ENCODE measurements at places on chromosomes 11 and 22.

DNA sequence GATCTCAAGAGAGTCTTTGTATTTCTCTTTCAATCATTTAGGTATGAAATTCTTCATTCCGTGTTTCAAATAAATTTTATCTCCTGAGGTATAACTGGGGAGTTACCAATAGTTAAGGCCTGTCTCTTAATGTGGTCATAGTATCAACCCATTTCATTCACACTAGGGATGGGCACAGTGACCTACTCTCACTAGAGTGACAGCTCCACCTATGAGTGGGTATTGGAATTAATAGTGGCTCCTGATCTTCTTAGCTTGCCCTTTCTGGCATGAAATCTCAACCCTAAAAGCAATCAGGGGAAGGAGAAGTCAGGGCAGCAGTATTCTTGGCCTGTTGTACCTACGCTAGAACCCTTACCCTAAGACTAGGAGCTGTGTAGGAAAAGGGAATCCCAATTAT lies 507.7 kb downstream of the FAM181B start:
- H3K27me3 ChIP-seq = no peaks in the 10 kb centered on the region
- H3K36me3 ChIP-seq = no peaks in the 10 kb centered on the region
- no peak overlapping the region for H3K27ac ChIP-seq
- no peaks in the 10 kb centered on the region for H3K4me1 ChIP-seq
- no peak for DNase-seq
- H3K4me3 ChIP-seq = no peak overlapping the region

- peaks cover 84% of the 10 kb centered on the region for H3K27me3 ChIP-seq
- H3K4me3 ChIP-seq = peak overlapping the region; percentile 80
- H3K4me1 ChIP-seq = peaks cover 12% of the 10 kb centered on the region
- no peak overlapping the region for H3K27ac ChIP-seq
- no peak for DNase-seq
- peaks cover 7% of the 10 kb centered on the region for H3K36me3 ChIP-seq
Measured at GRCh38 chr11:35418282-35419183, 825 bp downstream of the SLC1A2 start.

- no peaks in the 10 kb centered on the region for H3K27me3 ChIP-seq
- peaks cover 4% of the 10 kb centered on the region for H3K36me3 ChIP-seq
- DNase-seq = no peak
- H3K27ac ChIP-seq = no peak within 1 kb of the TSS
- peak within 1 kb of the TSS; percentile 28 for H3K4me3 ChIP-seq
Measured at GRCh38 chr11:66048547-66049323, at the start of gene GAL3ST3. Gene GAL3ST3, minus strand, starts transcription at chr11:66049161. Its CDS starts 3,746 bp downstream, at chr11:66045415.

GRCh38 chr11:65204143-65204542 lies 22.4 kb downstream of the CAPN1 start:
- DNase-seq = no peak
- H3K36me3 ChIP-seq = peaks cover 9% of the 10 kb centered on the region
- H3K4me1 ChIP-seq = peaks cover 9% of the 10 kb centered on the region
- no peak overlapping the region for H3K4me3 ChIP-seq
- no peak overlapping the region for H3K27ac ChIP-seq

DNA sequence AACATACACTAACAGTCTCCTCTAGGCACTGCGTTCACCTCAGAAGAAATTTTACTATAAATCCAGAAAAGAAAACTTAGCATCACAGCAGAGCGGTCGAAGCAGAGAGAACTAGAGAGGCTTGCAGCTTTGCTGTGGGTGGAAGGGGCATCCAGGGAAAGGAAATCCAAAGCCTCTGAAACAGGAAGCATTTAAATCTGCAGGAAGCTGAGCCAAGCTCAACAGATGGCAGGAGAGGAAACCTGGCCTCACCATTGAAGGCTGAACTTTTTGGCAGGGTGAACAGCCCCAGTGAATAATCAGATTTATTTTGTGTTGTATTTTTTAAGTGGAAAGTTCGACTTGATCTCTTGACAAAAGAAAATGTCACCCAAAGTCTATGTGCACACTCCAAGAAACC lies 858.1 kb downstream of the OPCML start:
- H3K36me3 ChIP-seq = no peaks in the 10 kb centered on the region
- no peak for DNase-seq
- no peak overlapping the region for H3K27ac ChIP-seq
- no peak overlapping the region for H3K4me3 ChIP-seq
- H3K4me1 ChIP-seq = no peaks in the 10 kb centered on the region
